ENCODE measurements at places on chromosomes 2 and 18.

GRCh38 chr18:60350150-60350549 is 22.4 kb downstream of the MC4R start:
- no peak for DNase-seq

- DNase-seq = no peak
Measured at GRCh38 chr18:25875551-25876240, 214.7 kb downstream of the SS18 start.

GRCh38 chr18:48844271-48844670 is 106.5 kb downstream of the SMAD7 start:
- no peak for DNase-seq

DNA sequence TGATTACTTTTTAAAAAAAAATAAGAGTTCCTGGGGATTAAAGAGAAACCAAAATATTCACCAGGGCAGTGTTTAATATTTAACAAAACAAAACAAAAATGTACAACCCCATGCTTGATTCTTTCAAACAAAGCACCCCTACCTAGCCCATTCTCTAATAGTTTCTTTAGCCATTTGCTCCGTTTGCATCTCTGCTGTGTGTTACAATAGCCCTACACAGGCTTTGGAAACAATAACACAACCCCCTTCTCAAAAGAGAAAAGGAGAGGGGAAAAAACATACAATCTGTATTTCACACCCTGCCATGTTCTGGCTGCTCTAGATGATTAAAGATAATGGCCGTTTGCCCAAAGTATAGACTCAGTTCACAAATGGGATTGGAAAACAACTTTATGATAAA is 302.9 kb downstream of the CPS1 start:
- no peak for DNase-seq

DNA sequence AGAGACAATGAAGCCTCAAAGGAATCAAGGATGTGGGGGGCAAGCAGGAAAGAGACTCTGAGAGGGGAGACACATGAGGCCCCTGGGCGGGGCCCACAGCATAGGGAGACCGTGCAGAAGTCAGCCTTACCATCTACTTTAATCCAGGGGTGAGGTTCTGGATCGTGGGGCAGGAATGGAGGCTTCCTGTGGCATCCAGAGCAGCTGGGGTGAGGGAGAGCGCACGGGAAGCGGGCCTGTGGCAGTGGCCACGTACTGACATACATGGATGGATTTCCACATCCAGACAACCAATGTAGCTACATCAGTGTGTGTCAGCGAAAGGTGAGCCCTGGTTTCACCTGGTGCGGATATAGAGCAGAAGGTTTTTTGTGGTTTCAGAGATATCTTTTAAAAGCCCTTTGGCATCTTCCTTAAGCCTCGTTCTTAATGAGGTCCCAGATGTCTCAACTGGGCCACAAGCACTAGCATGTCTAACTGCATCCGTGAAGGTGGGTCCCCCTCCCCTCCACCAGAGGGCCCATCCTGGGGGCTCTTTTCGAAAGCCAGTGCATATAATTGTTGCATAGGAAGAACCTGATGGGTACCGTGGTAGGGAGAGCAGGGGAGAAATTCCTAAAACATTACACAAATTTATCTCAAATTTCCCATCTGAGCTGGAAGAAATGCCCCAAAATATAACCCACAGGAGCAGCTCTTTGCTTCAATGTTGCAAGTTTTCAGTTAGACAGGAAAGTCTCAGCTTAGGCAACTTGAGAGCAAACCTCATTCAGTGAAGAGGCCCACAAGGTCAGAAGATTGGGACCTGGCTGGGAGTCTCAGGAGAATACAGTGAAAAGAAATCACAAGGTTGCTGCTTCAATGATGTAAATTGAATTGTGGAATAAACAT is 90.9 kb downstream of the SP3 start:
- no peak for DNase-seq

DNA sequence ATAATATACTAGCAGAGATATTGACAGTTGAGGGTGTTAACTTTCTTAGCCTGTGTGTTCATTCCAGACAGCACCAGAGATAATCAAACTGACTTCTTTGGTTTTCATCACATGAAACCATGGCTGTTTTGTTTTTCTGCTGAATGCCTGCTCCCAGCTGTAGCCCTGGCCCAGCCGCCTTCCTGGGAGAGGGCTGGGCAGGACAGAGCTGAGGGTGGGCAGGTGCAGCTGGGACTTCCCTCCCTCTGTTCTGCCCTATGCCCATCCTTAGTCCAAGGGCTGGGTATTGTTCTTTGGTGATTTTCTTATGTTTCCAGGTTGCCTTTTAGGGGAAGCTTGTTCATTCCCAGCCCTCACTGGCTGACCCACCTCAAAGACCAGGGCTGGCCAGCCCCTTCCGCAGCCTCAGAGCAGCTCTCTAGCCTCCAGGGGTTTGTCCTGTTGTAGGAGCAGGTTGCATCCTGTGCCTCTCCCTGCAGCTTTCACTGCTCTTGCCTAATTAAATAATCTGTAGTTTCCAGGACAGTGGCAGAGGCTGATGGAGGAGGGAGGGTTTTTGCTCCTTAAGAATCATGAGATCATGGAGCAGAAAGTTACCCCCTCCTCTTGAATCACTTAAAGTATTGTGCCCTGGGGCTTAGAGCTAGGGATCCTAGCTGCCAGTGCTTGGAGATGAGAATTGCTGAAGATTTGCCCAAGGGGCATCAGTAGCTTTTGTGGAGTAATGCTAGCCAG is 61.4 kb downstream of the MTCL1 start:
- no peak for DNase-seq

GRCh38 chr2:234483568-234484251 is 13.2 kb downstream of the ARL4C start:
- DNase-seq = peak; percentile 81

DNA sequence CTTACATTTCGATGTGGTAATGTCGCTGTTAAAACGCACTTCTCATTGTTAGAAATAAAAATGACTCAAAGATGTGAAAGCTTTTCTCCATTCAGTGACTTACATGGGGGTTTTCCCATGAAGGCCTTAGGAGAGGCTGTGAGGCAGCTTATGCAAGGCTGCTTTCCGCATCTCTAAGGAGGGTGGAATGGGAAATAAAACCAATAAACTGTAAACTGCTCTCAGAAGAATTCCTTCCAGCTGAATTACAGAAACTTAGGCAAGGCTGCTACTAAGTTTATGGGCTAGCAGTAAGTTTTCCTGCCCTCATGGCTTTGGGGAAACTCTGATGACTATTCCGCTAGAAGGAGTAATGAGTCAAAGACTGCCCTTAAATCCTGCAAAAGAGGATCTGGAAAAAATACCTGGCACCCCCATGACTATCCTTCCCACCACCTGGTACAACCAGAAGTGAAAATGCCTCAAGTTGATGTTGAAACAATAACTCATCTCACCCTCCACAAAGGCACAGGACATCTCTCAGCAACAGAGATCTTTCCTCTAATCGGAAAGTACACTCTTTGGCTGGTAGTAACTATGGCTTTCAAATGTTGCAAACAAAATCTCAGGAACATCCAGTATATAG is 97.7 kb upstream of the SMAD7 start:
- no peak for DNase-seq

- DNase-seq = no peak
Measured at GRCh38 chr2:46123013-46123412, 174.2 kb upstream of the EPAS1 start.

DNA sequence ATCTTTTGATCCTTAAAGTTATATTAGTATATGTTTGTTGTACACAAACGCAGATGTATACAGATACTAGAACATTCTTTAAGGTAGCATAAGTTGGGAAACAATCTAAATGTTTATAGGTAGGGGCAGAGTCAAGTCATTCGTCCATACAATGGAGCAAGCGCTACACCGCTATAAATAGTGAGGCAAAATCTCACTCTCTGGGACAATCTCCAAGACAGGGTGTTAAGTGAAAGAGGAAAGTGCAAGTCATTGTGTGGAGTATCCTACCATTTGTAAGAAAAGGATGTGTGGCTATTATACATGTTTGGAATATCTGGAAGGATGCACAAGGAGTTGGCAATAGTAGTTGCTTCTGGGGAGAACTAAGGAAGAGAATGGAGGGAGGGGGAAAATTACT is 16.2 kb upstream of the FHL2 start:
- DNase-seq = no peak

DNA sequence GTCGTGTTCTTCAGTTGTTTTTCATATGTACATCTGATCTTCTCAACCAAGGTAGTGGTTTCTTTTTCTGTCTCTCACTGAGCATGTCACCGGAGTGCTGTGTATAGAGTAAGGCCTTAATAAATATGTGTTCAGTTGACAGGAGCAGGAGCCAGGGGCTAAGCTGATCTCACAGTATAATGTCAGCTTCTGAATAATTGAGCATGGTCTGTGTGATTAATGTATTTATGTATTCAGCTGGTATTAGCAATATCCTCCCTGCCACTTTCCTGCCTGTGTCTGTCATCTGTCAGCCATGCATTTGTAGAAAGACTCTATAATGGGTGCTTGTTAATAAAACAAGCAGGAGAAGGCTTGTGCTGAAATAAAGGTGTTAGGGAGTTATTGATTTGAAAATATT is 198.9 kb downstream of the ADCYAP1 start:
- DNase-seq = no peak

Data from activated T-helper 1 cell treated with anti-CD3 and anti-CD28 coated beads, Interleukin-12 subunit alpha, Interleukin-12 subunit beta, Interleukin-2, Interleukin-4 antibody, amounts not matched to agents 30 ng/mL and 10 ng/mL and 1 ng/mL, durations not matched to agents 14 hours and 24 hours and 36 hours (primary cell).